ENCODE measurements at places on chromosomes 7 and 10.

DNA sequence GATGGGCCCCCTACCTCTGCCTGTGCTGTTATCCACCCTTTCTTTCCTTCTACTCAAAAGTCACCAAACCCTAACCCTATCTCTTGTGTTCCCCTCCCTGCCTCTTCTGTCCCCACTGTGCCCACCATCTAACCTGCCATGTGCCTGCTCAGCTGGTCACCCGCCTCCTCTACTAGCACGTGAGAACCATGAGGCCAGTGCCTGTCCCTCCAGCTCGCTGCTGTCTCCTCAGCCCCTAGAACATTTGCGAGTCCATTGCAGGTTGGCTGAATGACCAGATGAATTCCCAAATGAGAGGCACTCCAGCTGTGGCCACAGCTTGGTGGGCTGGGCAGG, 129.0 kb downstream of the ARHGAP22 start:
- DNase-seq, result no peak

GRCh38 chr10:58888957-58889356, 287.5 kb upstream of the PHYHIPL start:
- no peak for DNase-seq

DNA sequence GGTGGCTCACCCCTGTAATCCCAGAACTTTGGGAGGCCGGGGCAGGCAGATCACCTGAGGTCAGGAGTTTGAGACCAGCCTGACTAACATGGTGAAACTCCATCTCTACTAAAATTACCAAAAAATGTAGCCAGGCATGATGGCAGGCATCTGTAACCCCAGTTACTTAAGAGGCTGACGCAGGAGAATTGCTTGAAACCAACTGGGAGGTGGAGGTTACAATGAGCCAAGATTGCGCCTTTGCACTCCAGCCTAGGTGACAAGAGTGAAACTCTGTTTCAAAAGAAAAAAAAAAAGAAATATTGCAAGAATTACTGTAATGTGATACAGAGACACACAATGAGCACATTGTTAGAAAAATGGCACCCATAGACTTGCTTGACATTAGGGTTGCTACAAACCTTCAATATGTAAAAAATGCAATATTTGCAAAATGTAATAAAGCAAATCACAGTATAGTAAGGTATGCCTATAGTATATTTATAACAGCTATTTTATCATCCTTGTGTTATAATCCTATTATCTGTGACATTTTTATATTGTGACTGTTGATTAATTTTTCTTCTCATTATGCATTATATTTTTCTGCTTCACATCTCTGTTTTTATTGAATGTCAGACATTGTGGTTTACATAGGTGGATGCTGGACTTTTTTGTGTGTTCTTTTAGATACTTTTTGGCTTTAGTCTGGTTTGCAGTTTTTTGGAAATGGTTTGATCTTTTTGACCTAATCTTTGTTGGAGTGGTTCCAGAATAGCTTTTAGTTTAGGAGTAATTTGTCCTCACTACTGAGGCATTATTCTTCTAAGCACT, 55.4 kb upstream of the HELLS start:
- no peak for DNase-seq

GRCh38 chr7:127336458-127336857, 56.0 kb downstream of the ZNF800 start:
- DNase-seq, result no peak
